ENCODE measurements at places on chromosomes 6 and 20.

- DNase-seq: no peak
Observed at GRCh38 chr6:75438013-75438431, 55.6 kb downstream of the FILIP1 start.

- DNase-seq: no peak
Observed at GRCh38 chr6:168962886-168963285, 290.8 kb downstream of the THBS2 start.

DNA sequence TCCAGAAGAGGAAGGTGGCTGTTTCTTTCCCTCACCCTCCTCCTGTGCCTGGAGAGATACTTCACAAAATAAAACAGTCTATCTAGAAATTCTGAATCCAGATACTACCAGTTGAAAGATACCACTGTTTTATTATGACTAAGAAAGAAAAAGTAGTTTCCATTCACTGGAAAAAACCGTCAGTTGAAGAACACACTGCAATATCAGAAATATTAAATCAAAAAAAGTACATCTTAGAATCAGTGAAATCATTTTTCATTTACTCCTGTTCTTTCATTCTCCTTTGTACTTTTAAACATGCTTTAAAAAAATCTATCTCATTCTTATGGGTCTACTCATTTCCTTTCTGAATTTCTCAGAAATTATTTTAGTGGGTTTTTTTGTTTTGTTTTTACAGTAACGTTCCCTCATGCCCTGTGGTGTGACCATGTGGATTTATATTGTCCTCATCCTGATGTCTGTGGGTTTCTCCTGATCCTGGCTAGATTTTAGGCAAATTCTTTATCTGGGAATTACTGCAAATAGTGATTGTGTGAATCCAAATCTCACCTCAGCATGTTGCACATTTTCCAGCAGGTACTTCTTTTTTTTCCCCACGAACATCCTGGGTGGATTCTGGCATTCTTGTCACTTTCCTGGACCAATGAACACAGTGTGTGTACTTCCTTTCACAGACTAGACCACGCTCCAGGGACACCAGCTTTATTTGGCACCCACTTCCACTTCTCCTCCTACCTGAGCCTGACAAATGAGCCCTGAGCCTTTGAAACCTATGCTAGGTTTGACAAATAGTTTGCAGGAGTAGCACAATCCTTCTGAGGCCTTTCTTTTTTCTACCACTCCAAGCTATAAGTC lies 114.0 kb upstream of the LAMP5 start:
- DNase-seq: no peak

- no peak for DNase-seq
Observed at GRCh38 chr6:155171747-155172449, 91.9 kb upstream of the CLDN20 start.

- DNase-seq: peak; percentile 70
Observed at GRCh38 chr6:39218868-39219567, 10.3 kb downstream of the KCNK5 start.
